ENCODE measurements at places on chromosomes 2 and 18. TPM values are rescaled to one million over a fixed set of nuclear protein-coding genes. Genes with fewer than 3 reads are reported as not detected.

The CFAP65 gene
- total RNA-seq, result not detected

The KCNG2 gene
- not detected for total RNA-seq

The REEP1 gene
- 0.09 TPM for total RNA-seq

The SLC14A1 gene
- total RNA-seq, result 0.77 TPM

The UPP2 gene
- not detected for total RNA-seq

The TRIM43 gene
- not detected for total RNA-seq

The PAX8 gene
- total RNA-seq, result 1.8 TPM

The RGPD4 gene
- total RNA-seq, result not detected

The ZNF407 gene
- 8.5 TPM for total RNA-seq

The AQP12A gene
- total RNA-seq, result not detected

The HOXD13 gene
- 1.2 TPM for total RNA-seq

The IL36G gene
- total RNA-seq, result not detected

The GCG gene
- total RNA-seq, result not detected

The CNDP2 gene
- 75.9 TPM for total RNA-seq

- no peak for DNase-seq
Measured at GRCh38 chr2:16248571-16249105, 308.3 kb downstream of the MYCN start.

DNA sequence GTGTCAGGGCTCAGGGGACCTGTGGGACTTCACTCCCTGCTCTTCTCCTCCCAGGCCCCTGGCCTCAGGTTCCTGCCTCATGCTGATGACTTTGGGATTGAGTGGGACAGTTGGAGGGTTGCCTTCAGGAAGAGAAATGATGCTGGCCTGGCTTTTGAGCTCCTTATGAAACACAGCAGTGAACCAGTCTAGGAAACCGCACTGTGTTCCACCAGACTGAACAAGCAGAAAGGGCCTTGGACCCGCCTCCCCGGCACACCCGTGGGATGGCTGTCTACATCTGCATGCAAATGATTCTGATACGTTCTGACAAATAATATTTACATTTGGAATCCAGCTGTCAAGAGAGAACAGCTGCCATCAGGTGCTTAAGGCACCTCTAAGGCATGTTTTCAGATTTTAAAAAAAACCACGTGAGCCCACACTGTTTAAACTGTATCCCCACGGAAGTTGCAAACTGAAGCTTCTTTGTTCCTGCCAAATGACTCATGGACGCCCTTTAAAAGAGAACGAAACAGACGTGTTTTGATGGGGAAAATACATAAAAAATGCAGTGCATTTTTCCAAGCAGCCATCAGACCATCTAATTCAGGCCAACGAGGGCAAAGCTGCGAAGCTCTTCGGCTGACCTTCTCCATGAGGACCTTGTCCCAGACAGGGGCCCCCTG, 27.6 kb upstream of the ASAP2 start:
- peak; percentile 68 for DNase-seq

DNA sequence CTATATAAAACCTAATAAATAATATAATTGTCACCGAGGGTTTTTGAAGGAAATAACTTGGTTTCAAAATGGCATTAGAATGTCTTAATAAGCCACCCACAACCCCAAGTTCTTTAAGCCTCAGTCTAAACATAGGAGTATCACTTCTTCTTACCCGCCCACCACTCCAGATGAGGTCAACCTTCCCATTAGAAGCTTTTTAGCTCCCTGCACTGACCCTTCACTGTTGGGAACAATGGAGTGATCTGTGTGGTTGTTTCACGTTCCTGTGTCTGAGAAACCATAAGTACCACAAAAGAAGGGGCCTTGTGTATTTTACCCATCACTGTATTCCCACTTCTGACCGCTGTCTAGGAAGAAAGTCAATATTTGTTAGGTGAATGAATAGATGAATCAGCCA, 326.3 kb upstream of the ZNF521 start:
- DNase-seq, result no peak

DNA sequence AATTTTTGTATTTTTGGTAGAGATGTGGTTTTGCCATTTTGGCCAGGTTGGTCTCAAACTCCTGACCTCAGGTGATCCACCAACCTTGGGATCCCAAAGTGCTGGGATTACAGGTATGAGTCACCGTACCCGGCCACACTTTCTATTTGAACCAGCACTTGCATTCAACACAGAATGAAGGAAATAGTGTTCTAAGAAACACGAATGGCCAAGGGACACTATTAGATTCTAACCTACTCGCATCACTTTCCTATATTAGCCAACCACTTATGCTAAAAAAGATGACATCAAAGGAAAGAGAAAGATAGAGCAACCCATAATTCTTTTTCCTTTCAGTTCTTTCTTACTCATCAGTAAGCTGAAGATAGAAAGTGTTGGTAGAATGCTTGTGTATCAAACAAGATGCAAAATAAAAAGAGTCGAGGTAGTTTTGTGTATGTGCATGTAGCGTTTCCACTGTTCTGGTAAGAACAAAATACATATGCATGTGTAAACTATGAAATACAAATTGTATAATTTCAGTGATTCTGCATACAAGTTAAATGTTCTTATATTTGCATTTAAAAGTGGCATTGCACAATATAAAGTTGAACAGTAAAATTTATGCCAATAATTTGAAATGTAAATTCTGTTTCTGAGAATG, 247.6 kb downstream of the CDCA7 start:
- DNase-seq, result no peak

- no peak for DNase-seq
Measured at GRCh38 chr2:42578621-42579020, 10.2 kb downstream of the MTA3 start.

DNA sequence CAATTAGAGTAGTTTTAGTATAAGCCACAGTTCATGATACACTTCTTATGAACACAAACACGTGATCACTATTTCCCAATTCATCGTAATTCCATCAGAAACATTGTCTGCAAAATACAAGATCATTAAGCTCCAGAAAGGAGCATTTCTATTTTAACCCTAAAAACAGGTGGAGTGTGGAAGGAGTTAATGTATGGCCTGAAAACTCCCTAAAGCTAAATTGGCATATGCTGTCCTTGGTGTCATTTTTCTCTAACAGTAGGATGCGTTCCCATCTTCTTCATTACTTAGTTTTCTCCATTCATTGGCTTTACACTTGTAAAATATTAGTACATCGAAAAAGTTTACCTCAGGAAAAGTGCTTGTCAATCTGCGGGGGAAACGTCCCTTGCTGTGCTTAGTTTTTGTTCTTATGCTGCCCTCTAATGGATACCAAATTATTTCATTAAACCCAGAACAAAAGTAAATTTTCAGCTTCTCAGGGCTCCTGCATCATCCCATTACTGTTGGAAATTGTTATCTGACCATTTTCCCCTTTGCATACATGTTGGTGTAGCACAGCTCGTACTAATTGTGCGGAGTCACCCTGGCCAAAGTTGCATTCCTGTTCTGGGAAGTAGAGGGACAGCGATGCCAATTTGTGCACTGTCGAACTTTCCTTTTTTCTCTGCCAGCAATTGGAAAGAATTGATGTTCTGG, 153.4 kb downstream of the GPD2 start:
- peak; percentile 45 for DNase-seq

GRCh38 chr2:229426464-229426863, 155.4 kb upstream of the PID1 start:
- no peak for DNase-seq

GRCh38 chr2:237453671-237454070, 33.4 kb upstream of the MLPH start:
- DNase-seq, result no peak

- DNase-seq, result no peak
Measured at GRCh38 chr2:223832241-223832903, 5.0 kb downstream of the AP1S3 start.

- DNase-seq, result peak; percentile 29
Measured at GRCh38 chr2:186862869-186863709, 14.1 kb upstream of the ZSWIM2 start.

- no peak for DNase-seq
Measured at GRCh38 chr2:24469148-24469650, 21.9 kb upstream of the NCOA1 start.

- DNase-seq, result no peak
Measured at GRCh38 chr2:170823088-170823897, 6.6 kb downstream of the GAD1 start.

- DNase-seq, result no peak
Measured at GRCh38 chr2:171419333-171419732, 14.5 kb downstream of the METTL8 start.

GRCh38 chr18:46894124-46894523, 23.2 kb downstream of the PIAS2 start:
- DNase-seq, result no peak

GRCh38 chr18:41121116-41121826, 833.8 kb upstream of the PIK3C3 start:
- DNase-seq, result peak; percentile 56

DNA sequence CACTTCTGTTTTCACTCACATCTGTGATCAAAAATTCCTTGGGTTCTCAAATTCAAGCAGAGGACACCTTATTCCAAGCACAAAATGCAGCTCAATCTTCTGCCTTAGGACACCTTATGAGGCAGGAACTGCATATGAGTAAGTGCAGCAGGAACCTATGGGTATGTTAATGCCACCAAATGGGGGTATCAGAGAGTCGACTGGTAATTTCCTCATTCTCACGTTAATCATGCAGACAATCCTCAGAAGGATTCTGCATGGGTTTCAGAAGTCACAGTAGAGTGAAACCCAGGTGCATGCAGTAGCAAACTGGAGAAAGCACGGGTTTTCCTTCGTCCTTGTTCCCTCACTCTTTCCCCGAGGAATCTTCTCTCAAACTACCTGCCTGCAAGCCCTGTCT, 452.8 kb downstream of the CBLN2 start:
- no peak for DNase-seq

DNA sequence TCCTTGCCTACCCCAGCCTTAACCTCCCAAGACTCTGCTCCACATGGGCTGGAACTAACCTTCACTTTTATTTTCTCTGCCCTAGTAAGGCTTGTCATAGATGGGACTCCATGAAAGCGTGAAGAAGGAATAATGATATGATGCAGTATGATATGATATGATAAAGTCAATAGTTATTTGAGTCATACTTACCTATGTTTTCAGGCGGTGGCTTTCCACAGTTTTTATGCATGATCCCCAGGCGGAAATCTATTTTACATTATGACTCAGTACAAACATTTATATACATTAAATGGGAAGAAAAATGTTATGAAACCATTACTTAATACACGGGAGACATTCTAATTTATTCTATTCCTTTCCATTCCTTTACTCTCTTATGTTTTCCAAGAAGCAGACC, 5.6 kb downstream of the ACMSD start:
- no peak for DNase-seq

DNA sequence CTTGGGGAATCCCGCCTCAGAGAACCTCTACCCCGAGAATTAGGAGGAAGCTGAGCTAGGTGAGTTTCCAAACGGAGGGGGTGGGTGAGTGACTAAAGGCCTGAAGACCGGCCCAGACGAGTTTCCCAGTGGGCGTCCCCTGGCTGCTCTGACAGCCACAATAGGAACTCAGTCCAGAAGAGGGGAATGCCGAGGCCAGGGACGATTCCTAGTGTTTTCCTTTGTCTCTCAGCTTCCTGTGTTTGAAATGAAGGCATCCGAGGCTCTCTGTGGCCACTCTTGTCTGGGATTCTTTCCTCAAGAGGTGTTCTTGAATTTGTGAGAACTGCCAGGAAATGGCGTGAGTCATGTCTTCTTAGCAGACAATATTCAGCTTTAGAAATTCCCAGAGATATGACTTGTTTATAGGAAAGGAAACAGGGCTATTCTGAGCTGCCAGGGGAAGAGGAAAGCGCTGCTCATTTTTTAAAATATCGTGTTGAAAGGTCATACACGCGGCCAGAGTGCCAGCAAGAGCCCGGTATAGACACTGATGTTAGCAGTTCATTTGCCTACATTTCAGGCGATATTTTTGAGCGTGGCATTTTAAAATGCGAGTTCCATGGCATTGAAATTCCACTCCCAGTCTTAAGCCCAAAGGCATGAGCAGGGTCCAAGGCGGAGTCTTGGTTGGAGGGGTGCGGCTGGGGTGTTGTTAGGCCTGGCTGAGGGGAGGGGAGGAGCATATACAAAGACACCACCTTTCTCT, 169.1 kb upstream of the KLF7 start:
- peak; percentile 97 for DNase-seq

GRCh38 chr2:21379140-21379539, 255.4 kb downstream of the TDRD15 start:
- no peak for DNase-seq

DNA sequence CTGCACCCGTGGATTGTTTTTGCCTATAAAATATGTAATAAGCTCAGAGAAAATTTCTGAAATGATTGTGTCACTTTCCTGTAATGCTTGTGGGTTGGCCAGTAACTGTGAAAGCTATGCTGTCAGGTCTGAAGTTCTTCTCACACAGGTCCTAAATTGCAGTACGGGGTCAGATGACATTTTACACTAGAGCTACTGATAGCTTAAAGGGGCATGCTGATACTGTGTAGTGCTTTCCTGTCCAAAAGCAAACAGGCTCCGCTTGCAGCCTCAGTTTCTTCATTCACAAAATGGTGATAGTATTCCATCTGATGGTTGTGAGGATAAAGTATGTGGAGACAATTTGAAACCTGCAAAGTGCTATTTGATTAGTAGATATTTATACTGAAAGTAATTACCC, 7.6 kb upstream of the FARSB start:
- DNase-seq, result no peak
